Right atrium auricular region (tissue), 2 donors: ENCODE measurements at places on chromosomes 5 and 9.

GRCh38 chr5:151406322-151406947, 41.0 kb upstream of the SLC36A1 start:
- no peaks in the 10 kb centered on the region for H3K36me3 ChIP-seq
- no peak overlapping the region for H3K4me3 ChIP-seq
- no peaks in the 10 kb centered on the region for H3K4me1 ChIP-seq

GRCh38 chr5:151719228-151720000, 32.7 kb upstream of the SPARC start:
- peaks cover 15% of the 10 kb centered on the region for H3K4me1 ChIP-seq
- H3K36me3 ChIP-seq: no peaks in the 10 kb centered on the region
- DNase-seq: no peak
- H3K27ac ChIP-seq: peak overlapping the region; percentile 33
- H3K27me3 ChIP-seq: no peaks in the 10 kb centered on the region

DNA sequence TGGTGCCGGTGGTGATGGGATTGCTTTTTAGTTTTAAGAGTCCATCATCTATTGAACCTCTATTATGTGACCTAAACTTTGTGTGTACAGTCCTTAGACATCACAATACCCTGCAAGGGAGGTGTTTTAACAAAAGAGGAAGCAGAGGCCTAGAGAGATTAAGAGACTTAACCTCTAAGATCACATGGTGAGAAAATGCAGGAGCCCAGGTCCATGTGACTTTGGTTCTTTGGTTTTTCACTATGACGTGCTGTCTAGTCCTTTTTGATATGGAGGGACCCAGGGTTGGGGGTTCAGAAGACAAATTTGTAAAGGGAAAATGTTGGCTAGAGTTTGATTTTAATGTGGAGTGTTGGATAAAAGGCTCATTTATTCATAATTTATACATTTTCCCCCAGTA, 34.1 kb upstream of the TRMT10B start:
- no peak overlapping the region for H3K4me3 ChIP-seq
- H3K27me3 ChIP-seq: no peaks in the 10 kb centered on the region
- H3K36me3 ChIP-seq: no peaks in the 10 kb centered on the region
- DNase-seq: no peak
- no peaks in the 10 kb centered on the region for H3K4me1 ChIP-seq

- H3K27me3 ChIP-seq: no peaks in the 10 kb centered on the region
- no peak for DNase-seq
- H3K27ac ChIP-seq: no peak overlapping the region
- H3K4me1 ChIP-seq: no peaks in the 10 kb centered on the region
- no peak overlapping the region for H3K4me3 ChIP-seq
These were observed 782.6 kb downstream of the TLE1 start for GRCh38 chr9:80906728-80907127.

DNA sequence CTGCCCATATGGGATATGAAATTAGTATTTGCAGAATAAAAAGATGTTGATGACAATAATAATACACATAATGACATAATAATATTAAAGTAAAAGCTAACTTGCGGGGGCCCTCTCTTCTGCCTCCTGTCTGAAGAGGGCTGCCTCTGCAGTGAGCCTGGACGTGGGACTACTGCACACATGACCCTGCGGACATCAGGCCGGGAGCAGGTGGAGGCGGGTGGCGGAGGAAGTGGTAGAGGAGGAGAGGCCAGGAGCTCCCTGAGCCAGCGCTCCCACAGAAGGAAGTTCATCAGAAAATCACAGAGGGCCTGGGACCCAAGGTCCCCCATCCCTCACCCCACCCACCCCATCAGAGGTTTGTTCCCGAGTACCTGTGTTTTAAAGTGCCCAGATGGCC, 60.5 kb downstream of the ROPN1L start:
- no peaks in the 10 kb centered on the region for H3K27me3 ChIP-seq
- no peaks in the 10 kb centered on the region for H3K4me1 ChIP-seq
- H3K4me3 ChIP-seq: no peak overlapping the region
- no peaks in the 10 kb centered on the region for H3K36me3 ChIP-seq
- no peak for DNase-seq
- no peak overlapping the region for H3K27ac ChIP-seq

DNA sequence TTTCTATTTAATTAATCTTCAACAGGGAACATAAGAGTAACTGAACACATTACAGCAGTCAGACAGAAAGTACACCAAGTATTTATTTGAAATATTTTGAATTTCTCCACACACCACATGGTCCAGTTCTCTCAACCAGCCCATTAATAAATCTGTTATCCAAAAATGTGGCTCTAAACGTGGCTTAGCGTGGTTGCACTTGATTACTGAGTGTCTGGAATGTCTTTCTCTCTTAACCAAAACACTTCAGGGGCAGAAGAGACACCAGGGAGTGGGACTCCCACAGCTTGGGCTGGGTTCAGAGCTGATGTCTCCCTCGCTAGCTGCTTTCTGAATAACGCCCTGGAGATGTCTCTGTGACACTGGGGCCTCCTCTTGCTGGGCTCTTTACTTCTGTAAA, 52.6 kb upstream of the FANCC start:
- no peak overlapping the region for H3K27ac ChIP-seq
- no peaks in the 10 kb centered on the region for H3K36me3 ChIP-seq
- no peak overlapping the region for H3K4me3 ChIP-seq
- no peak for DNase-seq
- no peaks in the 10 kb centered on the region for H3K4me1 ChIP-seq
- H3K27me3 ChIP-seq: no peaks in the 10 kb centered on the region

DNA sequence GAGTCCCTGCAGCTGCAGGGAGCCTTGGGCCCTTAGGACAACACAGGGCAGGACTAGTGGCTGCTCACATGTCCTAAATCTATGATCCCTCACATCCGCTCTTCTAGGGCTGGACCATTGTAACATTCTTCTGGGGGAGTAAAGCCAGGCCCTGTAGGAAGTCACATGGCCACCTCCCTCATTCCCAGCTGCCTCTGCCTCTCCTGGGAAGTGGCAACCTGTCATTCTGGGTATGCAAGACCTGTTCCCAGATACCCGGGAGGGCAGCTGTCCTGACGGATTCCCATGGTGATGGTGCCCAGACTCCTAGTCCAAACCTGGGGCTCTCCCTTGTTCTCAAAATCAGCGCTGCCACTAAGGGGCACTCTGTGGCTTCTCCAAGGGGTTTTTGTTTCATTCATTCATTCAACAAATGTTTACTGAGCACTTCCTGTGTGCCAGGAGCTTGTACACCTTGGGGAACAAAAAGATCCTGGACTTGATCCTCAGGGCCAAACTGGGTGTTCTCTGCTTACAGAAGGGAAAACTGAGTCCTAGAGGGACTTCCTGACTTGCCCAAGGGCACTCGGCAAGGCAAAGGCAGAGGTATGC, 85.6 kb downstream of the PSD2 start:
- no peak overlapping the region for H3K27ac ChIP-seq
- no peak for DNase-seq
- H3K27me3 ChIP-seq: no peaks in the 10 kb centered on the region
- peaks cover 29% of the 10 kb centered on the region for H3K4me1 ChIP-seq

GRCh38 chr9:92648474-92648971, 21.4 kb downstream of the IPPK start:
- peaks cover 16% of the 10 kb centered on the region for H3K4me1 ChIP-seq
- H3K27ac ChIP-seq: no peak overlapping the region
- H3K4me3 ChIP-seq: no peak overlapping the region
- peaks cover 63% of the 10 kb centered on the region for H3K36me3 ChIP-seq

DNA sequence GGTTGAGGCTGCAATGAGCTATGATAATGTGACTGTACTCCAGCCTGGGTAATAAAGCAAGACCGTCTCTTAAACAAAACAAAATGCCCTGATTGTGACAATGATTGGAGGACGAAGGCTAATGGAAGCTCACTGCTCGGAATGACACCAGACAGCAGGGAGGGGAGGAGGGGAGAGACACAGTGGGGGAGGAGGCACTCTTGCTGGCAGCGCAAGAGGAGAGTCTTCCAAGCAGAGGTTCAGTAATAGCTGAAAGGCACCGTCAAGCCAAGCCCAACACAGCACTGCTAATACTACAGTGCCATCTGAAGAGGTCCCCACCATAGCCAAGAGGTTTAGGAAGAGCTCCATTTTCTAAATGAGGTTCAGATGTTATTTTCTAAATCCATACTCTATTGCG, 102.3 kb downstream of the GLDC start:
- H3K4me3 ChIP-seq: no peak overlapping the region
- DNase-seq: no peak
- no peaks in the 10 kb centered on the region for H3K36me3 ChIP-seq
- no peak overlapping the region for H3K27ac ChIP-seq
- no peaks in the 10 kb centered on the region for H3K4me1 ChIP-seq

- no peak for DNase-seq
- no peak overlapping the region for H3K4me3 ChIP-seq
- no peaks in the 10 kb centered on the region for H3K4me1 ChIP-seq
- no peaks in the 10 kb centered on the region for H3K36me3 ChIP-seq
- H3K27ac ChIP-seq: no peak overlapping the region
These were observed 84.2 kb upstream of the PCSK1 start for GRCh38 chr5:96517295-96517694.

DNA sequence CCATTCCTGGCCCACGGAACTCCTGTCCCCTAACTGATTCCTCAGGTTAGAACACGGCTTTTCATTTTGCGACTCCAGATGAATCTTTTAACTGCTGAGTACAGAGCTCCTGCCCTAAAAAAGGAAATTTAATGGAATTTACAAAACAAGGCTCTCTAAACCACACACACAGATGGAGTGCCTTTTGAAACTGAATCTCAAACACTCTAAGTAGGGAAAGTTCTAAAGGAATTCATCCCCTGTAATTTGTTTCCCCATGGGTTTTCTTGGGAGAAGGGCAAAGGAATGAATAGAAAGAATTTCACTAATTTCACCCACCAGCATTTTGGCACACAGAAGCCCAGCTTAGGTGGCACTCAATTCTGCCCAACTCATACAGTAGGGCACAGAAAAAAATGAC, 106.5 kb downstream of the THBS4 start:
- no peak overlapping the region for H3K4me3 ChIP-seq
- H3K4me1 ChIP-seq: peaks cover 22% of the 10 kb centered on the region
- no peaks in the 10 kb centered on the region for H3K36me3 ChIP-seq
- H3K27me3 ChIP-seq: no peaks in the 10 kb centered on the region

- no peak overlapping the region for H3K27ac ChIP-seq
- no peak overlapping the region for H3K4me3 ChIP-seq
- no peaks in the 10 kb centered on the region for H3K36me3 ChIP-seq
- DNase-seq: no peak
These were observed 19.7 kb downstream of the MEGF9 start for GRCh38 chr9:120694559-120694958.

- no peaks in the 10 kb centered on the region for H3K36me3 ChIP-seq
- H3K27ac ChIP-seq: no peak overlapping the region
- no peak for DNase-seq
These were observed 57.4 kb upstream of the PTCH1 start for GRCh38 chr9:95574176-95574575.

- DNase-seq: no peak
- no peak overlapping the region for H3K4me3 ChIP-seq
- H3K27me3 ChIP-seq: no peaks in the 10 kb centered on the region
- no peak overlapping the region for H3K27ac ChIP-seq
These were observed 499.3 kb upstream of the ADAMTS16 start for GRCh38 chr5:4640795-4641194.

- H3K36me3 ChIP-seq: no peaks in the 10 kb centered on the region
- no peak overlapping the region for H3K27ac ChIP-seq
- no peak for DNase-seq
- no peaks in the 10 kb centered on the region for H3K4me1 ChIP-seq
- H3K27me3 ChIP-seq: no peaks in the 10 kb centered on the region
These were observed 420.3 kb downstream of the GABRG2 start for GRCh38 chr5:162487528-162488525.

DNA sequence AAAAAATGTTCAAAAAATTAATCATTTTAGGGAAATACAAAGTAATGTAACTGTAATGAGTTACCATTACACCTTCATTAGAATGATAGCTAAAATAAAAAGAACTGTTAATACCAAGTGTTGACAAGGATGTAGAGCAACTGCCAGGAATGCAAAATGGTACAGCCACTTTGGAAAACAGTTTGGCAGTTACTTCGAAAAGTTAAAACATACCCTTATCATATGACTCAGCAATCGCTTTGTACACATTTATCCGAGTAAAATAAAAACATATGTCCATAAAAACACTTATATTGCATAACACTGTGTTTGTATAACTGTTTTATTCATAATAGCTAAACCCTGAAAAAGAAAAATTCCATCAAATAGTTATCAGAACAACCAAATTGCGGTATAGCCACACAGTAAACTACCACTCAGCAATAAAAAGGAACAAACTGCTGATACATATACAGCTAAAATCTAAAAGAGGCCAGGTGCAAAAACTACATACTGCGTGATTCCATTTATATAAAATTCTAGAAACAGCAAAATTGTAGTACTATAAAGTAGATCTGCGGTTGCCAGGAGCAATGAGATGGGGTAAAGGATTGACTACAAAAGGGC, 61.7 kb downstream of the RFX3 start:
- H3K4me3 ChIP-seq: no peak overlapping the region
- no peaks in the 10 kb centered on the region for H3K27me3 ChIP-seq
- H3K36me3 ChIP-seq: no peaks in the 10 kb centered on the region
- peaks cover 12% of the 10 kb centered on the region for H3K4me1 ChIP-seq
- no peak for DNase-seq

DNA sequence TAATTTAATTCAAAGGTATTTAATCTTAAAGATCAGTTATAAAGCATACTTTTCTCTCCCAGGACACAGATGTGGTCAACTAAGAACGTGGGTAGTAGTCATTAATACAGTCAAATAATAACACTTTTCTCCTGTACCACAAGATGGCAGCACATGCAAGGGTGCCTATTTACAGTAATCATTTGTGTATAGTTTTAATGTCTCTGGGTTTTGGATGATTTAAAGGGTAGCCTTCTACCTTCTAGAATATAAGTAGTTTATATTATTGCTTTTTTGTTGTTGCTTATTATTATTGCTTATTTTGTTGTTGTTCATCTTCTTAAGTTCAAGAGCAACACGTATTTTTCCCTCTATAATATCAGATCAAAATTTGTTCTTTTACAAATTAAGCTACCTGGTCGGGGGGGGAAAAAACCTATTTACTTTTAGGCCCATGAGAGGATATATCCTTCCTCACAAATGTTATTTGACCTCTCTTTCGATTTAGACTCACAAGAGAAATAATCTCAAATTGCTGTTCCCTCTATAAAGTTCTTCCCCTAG, 59.6 kb upstream of the SLC27A6 start:
- no peak overlapping the region for H3K4me3 ChIP-seq
- H3K27ac ChIP-seq: no peak overlapping the region
- DNase-seq: no peak
